Effector memory CD8-positive, alpha-beta T cell (primary cell): ENCODE measurements at places on chromosomes 2 and 18.

DNA sequence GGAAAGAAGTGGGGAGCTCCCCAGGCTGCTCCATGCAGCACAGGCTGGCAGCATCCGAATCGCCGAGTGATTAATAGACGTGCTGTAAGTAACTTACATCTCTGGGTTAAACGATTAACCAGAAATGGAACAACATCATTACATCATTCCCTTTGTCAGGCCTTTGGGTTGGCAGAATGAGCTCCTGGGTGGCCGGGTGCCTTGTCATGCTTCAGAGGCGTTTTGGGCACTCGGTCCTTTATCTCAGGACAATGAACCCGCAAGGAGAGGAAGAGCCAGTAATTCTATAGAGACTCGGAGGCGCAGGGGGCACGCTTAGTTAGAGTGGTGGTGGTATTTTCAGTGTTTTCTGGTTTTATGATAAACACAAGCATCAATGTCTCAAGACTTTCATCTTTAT lies 146.9 kb upstream of the TPO start:
- DNase-seq, result no peak

DNA sequence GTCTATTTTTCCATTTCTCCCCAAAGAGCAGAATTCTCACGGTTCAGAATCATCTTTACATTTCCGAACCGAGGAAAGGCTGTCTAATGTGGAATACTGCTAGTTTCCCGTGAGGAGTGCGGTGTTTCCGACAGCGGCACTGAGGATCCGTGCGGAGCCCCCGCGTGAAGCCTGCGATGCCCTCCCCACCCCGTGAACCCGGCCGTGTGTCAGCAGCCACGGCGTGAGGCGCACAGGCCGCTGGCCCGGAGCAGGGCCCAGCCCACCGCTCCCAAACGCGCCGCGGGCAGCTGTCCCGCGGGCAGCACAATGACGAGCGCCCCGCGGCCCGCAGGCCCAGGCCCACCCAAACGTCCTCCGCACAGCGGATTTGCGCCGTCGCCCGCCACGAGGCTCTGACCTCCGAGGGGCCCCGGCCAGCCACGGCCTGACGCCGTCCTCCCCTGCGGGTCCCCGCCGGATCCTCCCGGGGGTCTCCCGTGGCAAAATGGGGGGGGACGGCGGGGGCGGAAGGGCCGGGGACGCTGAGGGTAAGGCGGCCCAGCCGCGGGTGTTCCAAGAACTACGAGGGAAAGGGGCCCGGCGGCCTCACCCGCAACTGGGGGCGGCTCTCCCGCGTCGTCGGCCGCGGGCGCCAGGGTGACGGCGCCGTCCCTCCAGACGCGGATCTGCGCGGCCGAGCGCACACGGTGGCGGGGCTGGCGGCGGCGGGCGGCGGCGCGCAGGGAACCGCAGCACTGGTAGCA lies 796 bp downstream of the SPIRE1 start:
- DNase-seq, result peak; percentile 4

DNA sequence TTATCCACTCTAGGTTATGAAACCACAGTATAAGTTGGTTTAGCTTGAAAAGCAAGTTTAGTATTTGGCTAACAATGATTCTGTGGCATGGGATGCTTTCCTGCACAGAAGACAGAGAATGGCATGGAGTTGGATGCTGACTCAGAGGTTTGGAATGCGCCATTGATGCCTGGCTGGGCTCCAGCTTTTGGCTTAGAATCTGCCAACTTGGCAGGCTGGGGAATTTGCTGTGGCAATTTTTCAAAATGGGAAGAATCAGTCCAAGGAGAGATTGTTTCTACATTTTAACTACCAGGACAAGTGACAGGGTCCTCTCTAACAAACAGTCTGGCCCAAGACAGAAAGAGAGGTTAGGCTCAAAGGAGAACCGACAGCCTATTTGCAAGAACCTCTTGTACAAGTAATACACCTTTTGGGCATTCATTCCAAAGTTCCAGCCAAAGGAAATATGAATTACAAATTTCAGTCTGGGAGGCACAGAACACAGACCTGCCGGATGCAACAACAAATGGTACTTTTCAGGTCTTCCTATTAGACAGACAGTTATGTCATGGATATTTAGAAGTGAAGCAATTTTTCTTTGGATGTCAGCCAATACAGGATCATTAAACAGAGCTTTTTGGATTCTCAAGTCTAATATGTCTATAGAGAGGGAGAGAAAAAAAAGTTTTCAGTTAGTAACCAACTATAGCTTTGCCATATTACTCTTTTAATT lies 1027.7 kb downstream of the TMEM182 start:
- DNase-seq, result no peak

DNA sequence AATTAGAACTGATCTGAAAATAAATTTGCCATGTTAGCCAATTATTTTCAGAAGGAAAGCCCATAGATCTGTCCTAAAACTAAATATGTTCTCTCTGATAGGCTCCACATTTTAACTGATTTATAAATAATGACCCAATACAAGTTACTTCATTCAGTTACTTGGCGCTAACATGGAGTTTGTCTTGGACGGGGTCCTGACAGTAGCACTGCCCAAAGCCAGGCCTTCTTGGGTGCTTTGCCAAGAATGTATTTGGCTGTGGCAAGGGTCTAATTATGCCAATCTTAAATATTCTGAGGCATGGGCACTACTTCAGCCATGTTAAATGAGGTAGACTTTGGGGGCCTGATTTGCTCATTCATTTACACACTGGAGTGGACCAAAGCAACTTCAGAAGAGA lies 135.0 kb upstream of the PKDCC start:
- DNase-seq, result no peak

DNA sequence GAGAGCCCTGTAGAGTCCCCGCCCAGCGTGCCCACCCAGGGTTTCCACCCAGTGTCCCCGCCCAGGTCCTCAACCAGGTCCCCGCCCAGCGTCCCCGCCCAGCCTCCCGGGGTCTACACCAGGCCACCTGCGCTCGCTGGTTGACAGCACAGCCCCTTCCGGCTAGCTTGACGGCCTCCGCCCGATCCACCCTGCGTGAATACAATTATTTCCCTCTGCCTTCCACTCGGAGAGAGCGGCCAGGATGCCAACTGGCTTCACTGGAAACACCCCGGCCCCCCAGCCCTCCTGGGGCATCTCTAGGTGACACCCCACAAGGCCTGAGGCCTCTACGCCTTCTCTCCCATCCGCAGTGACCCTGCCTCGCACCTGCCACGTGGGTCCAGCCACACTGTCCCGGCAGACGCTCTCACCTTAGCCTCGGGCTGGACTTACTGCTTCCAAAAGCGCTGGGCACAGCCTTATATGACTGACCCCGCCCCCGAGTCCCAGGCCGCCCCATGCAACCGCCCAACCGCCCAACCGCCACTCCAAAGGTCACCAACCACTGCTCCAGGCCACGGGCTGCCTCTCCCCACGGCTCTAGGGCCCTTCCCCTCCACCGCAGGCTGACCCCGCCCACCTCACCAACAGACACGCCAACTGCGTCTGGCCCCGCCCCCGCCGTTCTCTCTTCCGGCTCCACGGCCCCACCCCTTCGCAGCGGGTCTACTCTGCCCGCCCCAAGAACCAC lies 188.1 kb downstream of the LAMA1 start:
- no peak for DNase-seq

DNA sequence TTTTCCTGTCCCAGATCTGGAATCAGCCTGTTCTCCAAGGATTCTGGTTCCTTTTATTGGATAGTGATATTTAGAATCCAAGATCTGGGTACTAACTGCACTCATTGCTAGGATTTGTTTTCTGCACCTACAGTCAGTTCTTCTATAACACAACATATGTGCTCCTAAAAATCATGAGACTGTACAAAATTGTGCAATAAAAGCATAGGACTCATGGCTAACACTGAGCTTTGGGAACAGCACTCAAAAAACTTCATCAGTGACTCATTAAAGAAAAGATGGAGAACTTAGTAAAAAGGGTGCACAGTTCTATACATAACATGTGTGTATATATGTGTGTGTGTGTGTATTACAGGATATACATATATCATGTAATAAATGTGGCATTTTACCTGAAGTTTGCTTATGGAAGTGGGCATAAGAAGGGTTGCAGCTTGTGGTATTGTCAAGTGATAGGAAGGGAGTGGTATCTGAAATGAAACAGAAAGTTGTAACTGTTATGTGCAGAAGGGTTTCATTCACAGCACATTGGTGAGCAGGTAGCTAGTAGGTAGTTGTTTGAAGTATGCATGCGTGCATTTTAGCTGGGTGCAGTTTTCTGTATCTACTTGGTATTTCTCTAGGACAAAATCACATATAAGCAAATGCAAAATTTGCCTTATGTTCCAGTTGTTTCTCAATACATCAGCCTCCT lies 5.9 kb upstream of the SCYGR2 start:
- no peak for DNase-seq

DNA sequence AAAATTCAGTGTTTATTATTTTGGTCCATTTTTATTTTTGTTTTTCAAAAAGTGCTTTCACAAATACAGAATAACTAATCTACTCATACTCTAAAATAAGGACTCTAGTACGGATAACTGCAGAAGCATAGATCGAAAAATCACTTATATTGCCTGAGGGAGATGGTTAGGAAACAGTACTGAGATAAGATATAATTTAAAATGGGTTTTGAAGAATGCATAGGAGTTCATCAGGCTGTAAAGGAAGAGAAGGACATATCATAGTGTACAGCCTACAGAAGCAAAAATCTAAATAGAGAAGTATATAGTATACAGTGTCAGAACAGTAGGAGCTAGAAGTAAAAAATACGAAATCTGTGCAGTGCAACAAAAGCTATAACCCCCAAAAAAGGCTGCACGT lies 247.4 kb downstream of the SOX11 start:
- no peak for DNase-seq

- DNase-seq, result no peak
These were observed 147.6 kb downstream of the HDAC4 start for GRCh38 chr2:239253264-239253663.

GRCh38 chr2:10768063-10768507 lies 44.5 kb downstream of the PDIA6 start:
- no peak for DNase-seq
